Smooth muscle cell of the brain vasculature (primary cell): ENCODE measurements at places on chromosomes 7 and 10.

- no peak for DNase-seq
Measured at GRCh38 chr7:142867097-142867378, 12.2 kb downstream of the EPHB6 start.

- no peak for DNase-seq
Measured at GRCh38 chr7:40629891-40630290, 495.1 kb downstream of the SUGCT start.

- no peak for DNase-seq
Measured at GRCh38 chr7:42278344-42278743, 41.3 kb upstream of the GLI3 start.

DNA sequence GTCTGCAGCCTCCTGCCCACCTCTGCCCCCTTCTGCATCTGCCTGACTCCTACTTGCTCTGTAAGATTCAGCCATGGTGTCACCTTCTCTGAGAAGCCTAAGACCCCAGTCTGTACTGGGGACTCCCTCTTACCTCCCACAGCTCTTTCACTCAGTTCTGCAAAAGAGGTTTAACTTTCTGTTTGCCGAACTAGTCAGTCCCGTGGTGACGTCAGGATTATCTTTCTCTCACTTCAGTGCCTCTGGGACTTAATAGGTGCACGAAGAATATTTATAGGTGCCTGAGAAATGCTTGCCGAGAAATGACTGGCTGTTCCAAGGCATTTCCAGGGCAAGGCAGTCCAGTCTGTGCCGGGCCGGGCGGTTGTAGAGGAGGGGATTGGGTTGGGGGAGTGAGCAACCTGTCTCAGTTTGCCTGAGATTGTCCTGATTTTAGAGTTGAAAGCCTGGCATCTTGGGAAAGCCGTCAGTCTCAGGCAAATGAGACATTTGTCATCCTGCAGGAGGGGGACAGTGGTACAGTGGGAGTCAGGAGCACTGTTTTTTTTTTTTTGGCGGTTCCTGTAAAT lies 227.5 kb upstream of the NPVF start:
- DNase-seq: no peak

DNA sequence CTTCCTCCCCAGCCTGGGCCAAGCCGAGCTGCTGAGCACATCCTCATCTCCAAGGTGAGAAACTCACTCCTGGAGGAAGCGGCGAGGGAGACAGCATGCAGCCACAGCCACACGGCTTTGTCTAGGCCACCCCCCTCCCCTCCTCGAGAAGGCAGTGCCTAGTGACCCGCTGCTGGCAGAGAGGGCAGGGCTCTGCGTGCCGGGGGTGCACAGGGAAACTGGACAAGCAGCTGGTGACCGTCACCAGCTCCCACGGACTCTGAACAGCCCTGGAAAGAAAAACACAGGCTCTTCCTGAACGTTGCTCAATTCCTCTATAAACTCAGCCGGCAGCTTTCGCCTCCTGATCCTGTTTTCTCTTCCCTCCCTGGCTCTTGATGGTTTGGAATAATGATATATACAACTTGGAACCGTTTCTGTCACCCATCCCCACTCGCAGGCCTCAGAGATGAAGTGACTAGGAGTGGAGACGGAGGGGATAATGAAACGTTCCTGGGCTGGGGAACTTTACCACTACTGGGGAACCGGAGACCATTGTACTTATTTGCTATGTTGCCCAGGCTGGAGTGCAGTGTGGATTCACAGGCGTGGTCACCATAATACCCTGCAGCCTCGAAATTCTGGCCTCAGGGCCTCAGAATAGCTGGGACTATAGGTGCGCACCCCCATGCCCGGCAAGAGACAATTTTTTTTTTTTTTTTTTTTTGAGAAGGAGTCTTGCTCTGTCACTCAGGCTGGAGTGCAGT lies 19.3 kb downstream of the PAPOLB start:
- no peak for DNase-seq

- DNase-seq: no peak
Measured at GRCh38 chr10:129771991-129772431, 192.1 kb downstream of the EBF3 start.

DNA sequence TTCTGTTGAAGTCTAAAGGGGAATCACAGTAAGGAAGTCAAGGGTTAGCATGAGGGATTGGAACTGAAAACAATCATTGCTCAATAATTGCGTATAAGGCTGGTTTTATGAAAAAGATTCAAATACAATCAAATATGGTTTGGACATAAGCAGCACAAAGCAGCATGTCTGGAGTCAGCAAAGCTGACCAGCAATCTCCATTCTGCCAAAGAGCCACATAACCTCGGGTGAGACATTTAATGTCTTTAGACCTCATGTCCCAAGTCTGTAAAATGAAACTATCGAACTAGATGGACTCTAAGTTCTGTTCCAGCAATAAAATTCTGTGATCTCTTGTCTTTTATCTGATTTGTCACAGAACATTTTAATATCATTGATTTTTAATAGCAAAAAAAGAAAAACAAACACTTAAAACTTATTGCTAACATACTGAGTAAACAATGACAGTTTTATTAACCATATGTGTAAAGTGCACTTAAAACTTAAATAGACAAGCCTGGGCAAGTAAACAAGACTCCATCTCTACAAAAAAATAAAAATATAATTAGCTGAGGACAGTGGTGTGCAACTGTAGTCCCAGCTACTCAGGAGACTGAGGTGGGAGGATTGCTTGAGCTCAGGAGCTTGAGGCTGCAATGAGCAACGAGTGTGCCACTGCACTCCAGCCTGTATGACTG lies 217.0 kb downstream of the MAGI2 start:
- no peak for DNase-seq

GRCh38 chr10:78109210-78109609 lies 75.5 kb downstream of the RPS24 start:
- DNase-seq: no peak

GRCh38 chr7:27917774-27918314 lies 177.9 kb downstream of the TAX1BP1 start:
- no peak for DNase-seq

DNA sequence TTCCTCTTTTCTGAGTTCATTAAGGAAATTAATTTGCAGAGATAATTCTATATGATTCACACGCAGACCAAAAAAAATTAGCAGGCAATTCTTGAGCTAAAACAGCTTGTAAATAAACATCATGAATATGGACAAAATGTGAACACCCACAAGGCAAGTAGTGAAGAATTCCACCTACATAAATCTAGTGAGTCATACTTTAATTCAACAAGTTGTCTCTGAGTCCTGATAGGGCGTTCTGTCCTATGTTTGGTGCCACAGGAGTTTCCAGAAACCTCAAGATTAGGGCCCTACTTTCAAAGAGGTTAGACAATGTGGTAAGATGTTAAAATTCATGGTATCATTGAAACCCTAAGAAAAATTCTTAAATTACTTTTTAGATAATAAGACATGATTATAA lies 122.3 kb downstream of the SGMS1 start:
- no peak for DNase-seq

- DNase-seq: no peak
Measured at GRCh38 chr10:36676321-36676720, 449.1 kb upstream of the ANKRD30A start.

DNA sequence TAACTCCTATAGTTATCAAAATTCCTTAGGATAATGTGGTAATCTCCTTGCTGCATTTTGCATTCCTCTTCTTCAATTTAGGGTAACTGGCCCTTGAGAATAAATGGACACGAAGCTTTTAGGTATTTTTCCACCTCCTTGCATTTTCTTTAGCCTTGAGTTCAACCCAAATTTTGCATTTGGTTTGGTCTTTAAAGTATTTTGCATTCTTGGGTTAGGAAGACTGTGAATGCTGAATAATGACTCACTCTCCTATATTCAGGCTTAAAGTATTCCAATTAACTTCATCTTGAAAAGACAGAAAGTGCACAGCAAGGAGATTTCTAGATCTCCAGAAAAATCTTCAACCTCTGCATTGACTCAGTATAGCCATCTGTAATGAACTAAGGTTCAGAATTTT lies 47.3 kb downstream of the TFPI2 start:
- DNase-seq: no peak

DNA sequence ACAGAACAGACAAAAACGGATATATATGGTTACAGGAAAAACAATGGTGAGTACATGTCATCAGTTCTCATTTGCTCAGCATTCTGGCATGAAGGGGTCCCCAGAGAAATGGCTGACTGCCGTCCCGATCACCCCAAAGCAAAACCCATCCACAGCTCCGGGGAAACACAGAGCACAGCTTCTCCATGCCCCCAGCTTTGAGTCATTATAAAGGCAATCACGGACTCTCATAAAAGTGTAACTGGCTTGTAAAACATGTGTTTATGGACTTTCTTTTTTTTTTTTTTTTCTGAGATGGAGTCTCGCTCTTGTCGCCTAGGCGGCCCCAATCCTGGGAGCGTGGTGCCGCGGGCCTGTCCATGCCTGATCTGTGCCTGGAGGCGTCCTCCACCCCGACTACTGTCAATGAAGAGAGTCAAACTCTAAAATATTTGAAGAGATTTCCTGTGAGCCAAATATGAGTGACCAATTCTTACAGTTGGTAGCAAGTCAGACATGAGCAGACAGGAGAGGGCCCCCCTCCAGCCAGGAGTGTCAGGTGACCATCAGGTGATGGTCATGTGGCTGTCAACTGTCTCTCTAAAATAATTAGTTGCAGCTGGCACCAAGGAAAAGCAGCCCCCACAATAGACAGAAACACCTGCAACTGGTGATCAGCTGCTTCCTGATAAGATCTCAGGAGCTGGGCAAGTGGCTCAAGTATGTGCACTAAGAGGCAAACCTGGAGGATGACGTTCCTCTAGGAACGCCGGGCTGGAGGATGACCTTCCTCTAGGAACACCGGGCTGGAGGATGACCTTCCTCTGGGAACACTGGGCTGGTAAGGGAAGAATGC lies 21.7 kb upstream of the NOM1 start:
- no peak for DNase-seq

- no peak for DNase-seq
Measured at GRCh38 chr7:37198041-37198905, 250.4 kb downstream of the ELMO1 start.

GRCh38 chr10:64486149-64486548 lies 964.9 kb downstream of the REEP3 start:
- DNase-seq: no peak

DNA sequence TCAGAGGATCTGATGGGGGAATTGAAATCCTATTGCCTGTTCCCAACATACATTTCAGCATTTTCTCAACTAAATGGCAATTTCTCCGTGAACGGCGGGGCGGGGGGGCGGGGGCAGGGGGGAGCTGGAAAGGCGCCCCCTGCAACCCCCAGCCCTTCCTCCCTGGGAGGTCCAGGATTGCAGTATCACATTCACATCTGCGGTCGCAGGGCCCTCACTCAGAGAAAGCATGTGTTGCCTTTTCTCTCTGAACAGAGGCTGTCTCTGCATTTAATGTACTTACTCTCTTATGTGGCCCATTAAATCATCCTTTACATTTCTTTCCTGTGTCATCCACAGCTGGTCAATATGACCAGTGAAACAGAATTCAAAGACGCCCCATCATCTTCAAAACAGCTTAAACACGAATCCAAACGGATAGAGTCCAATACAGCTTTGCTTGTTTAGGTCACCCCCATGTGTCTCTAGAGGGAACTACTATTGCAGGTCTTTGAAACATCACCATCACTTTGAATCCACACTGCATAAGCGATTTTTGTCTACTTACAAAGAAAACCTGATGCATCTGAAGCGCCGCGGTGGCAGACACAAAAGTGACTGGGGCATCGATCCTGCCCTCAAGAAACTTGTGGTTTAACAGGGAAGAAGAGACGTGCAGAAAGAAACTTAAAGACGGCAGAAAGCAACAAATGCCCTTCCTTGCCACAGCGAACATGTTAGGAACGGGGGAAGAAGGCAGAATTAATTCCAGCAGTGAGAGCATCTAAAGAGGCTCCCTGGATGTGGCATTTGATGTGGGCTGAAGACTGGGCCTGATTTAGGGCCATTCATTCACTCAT lies 17.0 kb upstream of the ECHDC3 start:
- DNase-seq: peak; percentile 36

DNA sequence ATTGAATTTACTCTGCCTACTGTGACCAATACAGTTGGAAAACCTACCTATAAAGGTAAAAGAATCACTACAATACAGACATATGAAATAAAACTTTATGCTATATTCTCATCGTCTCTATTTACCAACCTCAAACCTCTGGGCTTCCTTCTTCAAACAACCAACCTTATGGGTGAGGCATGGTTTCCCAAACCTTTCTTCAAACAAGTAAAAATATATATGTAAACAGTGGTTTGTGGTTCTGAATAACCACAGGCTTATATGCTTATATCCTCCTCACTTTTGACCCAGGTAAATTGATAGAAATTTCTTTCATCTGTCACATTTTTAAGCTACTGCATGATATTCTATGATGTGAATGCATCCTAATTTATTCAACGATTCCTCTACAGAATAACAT lies 103.6 kb downstream of the ITGB1 start:
- no peak for DNase-seq

GRCh38 chr10:117240621-117241529 lies at the start of gene SLC18A2:
Gene SLC18A2 (plus strand): TSS chr10:117241114. CDS start chr10:117241694, 580 bp downstream.
- DNase-seq: no peak

GRCh38 chr10:78774614-78774998 lies 294.2 kb upstream of the ZMIZ1 start:
- DNase-seq: no peak

GRCh38 chr7:36571190-36571560 lies 153.1 kb downstream of the AOAH start:
- no peak for DNase-seq

- no peak for DNase-seq
Measured at GRCh38 chr7:1950066-1950451, 280.0 kb downstream of the ELFN1 start.

DNA sequence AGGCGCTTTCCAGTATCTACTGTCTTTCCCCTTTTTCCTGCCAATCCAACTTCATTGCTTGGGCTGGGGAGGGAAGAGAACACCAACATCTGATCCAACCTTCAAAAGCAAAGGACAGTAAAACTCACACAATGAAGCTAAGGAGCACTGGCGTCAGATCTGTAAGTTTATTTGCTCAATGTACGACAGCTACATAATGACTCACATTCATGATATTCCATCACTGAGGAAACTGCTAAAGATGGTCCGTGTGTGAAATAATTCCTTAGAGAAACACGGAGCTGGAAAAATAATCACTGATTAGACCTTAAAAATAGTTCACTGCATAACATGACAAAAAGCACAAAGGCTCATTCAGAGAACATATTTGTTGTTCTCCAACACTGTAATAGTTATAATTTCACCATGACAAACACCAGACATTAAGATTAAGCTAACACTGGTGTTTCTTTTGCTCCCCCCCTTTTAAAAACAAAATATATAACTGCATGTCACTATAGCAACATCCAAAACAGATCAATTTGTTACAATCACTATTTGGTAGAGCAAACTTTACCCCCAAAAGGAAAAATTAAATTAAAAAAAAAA lies 24.3 kb downstream of the HSPB1 start:
- no peak for DNase-seq

- no peak for DNase-seq
Measured at GRCh38 chr10:133133471-133134231, 26.4 kb upstream of the KNDC1 start.

GRCh38 chr7:37348982-37349381 lies 99.7 kb downstream of the ELMO1 start:
- no peak for DNase-seq

GRCh38 chr7:48710995-48711394 lies 213.4 kb upstream of the CDC14C start:
- DNase-seq: no peak

- DNase-seq: no peak
Measured at GRCh38 chr7:129908181-129908580, 44.6 kb downstream of the UBE2H start.

- DNase-seq: no peak
Measured at GRCh38 chr7:74457007-74457406, 3.3 kb downstream of the GTF2IRD1 start.
